ENCODE measurements at places on chromosomes 1 and 21. TPM values are rescaled to one million over a fixed set of nuclear protein-coding genes. Genes with fewer than 3 reads are reported as not detected.

FCRLB gene
- total RNA-seq: not detected

GPA33 gene
- 1.9 TPM for total RNA-seq

PCBP3 gene
- total RNA-seq: 6.6 TPM

OR2T33 gene
- total RNA-seq: not detected

RNU1-4 gene
- 1,409 TPM for total RNA-seq

- no peak for DNase-seq
Measured at GRCh38 chr1:17272646-17273045, 23.7 kb downstream of the PADI3 start.

- peak; percentile 93 for DNase-seq
Measured at GRCh38 chr1:167219646-167220536, 795 bp upstream of the POU2F1 start.

- no peak for DNase-seq
Measured at GRCh38 chr1:91797164-91797563, 88.8 kb downstream of the TGFBR3 start.

- DNase-seq: no peak
Measured at GRCh38 chr1:39153684-39154083, 50.8 kb upstream of the MACF1 start.

- peak; percentile 57 for DNase-seq
Measured at GRCh38 chr21:44304877-44305293, 5.0 kb downstream of the PFKL start.

DNA sequence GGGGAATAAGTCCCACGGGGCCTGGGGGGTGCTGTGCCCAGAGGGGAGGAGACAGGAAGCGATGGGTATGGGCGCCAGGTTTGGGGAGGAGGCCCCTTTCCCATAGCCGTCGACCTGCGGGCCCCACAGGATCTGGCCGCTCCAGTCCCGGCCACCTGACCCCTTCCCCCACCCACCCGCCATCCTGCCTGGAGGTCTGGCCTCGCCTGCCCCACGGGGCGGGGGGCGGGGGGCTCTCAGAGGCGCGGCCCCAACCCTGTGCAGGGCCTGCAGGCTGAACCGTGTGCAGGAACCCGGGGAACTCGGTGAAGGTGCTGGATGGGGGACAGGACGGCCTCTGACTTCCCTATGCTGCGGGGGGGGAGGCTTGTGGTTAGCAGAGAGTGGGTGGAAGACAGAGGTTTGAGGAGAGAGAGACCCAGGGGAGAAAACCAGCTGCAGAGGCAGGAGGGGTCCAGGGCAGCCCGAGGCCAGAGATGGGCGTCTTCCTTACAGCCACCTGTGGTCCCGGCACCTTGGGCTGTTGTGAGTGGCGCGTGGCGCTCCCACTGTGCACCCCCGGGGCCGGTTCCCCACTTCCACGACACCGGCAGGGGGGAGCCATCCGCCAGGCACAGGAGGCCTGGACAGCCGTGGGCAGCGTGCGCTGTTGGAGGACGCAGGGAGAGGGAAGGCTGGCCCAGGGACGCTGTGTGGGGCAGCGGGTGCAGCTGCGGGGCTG, 2.5 kb upstream of the TNFRSF18 start:
- peak; percentile 86 for DNase-seq

DNA sequence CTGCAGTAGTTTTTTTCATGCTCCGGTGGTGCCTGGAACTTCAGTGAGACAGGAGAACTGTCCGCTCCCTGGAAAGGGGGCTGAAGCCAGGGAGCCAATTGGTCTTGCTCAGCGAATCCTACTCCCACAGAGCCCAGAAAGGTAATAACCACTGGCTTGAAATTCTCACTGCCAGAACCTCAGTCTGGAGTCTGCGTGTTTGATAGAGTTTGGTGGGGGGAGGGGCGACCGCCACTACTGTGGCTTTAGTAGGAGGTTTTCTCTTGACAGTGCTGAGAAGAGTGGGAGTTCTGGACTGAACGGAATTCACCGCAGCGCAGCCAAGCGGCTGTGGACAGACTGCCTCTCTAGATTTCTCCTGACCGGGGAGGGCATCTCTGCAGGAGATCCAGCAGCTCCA, 8.0 kb upstream of the OR2M3 start:
- DNase-seq: no peak

DNA sequence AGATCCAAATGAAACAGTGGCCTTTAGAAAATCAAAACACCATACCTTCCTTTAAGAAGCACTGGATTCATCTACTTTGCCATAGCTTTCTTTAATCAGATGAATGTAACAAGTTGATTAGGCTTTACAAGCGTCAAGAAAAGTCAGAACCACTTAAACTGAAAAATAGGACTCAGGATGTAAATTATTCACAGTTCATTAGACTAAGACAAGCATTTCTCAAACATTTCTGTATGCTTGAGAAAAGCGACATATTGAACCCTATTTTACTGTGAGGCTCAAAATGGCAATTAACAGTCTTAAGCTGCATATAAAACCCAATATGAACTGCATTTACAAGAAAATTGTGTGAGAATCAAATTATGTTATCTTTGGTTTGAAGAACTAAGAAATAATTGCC, 256.7 kb upstream of the SNX7 start:
- DNase-seq: no peak

- no peak for DNase-seq
Measured at GRCh38 chr21:41009398-41010100, 158.4 kb upstream of the BACE2 start.

DNA sequence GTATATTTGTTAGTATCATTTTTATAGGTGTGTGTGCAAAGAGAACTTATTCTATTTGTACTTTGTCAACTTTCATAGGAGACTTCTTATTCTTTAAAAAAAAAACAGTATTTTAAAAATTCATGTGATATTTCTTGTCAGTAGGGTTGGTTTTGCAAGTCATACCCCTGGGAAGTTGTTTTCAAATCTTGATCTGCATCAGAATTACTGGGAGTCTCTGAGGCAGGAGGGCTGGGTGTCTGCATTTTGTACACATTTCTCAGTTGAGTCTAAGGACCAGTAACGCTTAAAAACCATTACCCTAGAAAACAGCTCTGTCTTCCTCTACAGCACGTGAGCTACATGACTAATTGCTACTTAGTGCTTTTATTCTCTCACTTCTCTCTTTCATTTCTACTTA, 76.0 kb upstream of the CTTNBP2NL start:
- DNase-seq: no peak

- no peak for DNase-seq
Measured at GRCh38 chr1:244659694-244660093, 6.8 kb downstream of the DESI2 start.

DNA sequence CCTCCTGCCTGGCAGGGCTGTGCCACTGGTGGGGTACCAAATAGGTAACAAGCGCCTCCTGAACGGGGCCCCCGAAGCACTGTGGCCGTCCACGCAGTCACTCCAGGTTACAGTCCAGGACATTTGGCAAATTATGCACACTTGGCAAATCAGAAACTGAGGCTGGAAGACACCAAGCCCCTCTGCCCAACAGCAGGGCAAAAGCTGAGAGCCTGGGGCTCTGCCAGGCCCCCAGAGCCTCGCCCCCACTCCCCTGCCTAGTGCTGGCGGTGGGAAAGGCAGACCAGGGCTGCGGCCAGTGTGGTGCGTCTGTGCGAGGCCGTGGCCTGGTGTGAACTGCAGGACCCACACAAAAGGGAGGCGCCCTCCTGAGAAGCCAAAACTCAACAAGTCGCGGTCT, 9.4 kb downstream of the PANK4 start:
- DNase-seq: no peak
